ENCODE measurements at places on chromosomes 13 and 19. TPM values are rescaled to one million over a fixed set of nuclear protein-coding genes. Genes with fewer than 3 reads are reported as not detected.

GRCh38 chr13:26679411-26680122 lies 81.0 kb downstream of the GPR12 start:
- DNase-seq, result peak; percentile 43

DNA sequence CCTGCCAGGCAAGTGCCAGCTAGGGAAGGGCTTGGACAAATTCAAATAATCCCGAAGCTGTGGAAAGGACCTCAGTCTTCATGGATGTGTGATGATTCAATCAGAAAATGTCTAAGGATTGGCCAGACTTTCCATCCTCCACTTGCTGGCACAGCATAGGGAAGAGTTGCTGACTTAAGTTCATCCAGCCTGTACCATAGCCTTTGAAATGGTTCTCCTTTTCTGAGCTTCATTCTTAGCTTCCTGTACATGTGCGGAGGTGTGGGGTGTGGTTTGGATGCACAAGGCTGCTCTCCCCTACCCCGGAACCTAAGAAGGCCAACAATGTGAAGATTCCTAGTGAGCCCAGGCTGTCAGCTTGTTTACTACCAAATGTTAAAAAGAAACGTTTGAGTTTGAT lies 959 bp upstream of the IGFL3 start:
- DNase-seq, result no peak

LGALS14 gene
- total RNA-seq, result not detected

DCT gene
- not detected for total RNA-seq

DAND5 gene
- 0.10 TPM for total RNA-seq
